Right hindlimb (tissue), 1 donor: ENCODE measurements at places on chromosomes 2 and 18.

DNA sequence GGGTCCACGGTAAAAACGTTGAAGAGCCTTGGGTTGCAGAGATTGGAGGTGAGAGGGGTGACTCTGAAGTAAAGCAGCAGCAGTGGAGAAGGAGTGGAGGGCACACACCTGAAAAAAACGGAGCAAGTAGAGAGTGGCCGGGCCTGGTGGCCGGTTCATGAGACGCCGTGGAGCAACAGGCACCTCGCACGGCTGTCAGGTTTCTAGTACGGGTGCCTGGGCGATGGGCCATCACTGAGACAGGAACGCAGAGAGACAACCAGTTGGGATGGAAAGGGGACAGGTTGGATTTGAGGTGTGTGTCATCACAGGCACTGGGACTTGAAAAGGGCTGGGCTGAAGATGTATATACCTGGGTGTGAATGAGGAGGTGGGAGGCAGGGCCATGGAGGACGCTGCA lies 104.2 kb downstream of the MTCL1 start:
- no peak for DNase-seq

- DNase-seq: peak; percentile 28
Measured at GRCh38 chr2:204114295-204115136, 178.0 kb downstream of the ICOS start.

DNA sequence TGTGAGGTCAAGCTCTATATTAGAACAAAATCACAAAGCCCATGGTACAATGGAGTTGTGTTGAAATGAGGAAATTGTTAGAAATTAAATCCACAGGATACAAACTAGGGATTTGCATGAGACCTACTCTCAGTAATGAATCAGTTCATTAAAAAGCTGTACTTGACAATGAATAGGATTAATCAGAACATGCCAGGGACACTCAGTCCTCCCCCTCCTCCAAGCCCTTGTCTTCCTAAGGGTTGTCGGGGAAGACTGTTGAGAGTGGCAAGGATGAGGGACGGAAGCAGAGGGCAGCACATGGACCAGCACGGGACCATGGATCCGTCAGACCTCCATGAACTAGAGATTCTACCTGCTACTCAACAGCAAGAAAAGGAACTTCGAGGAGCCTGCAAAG lies 39.8 kb downstream of the SPRED2 start:
- no peak for DNase-seq

DNA sequence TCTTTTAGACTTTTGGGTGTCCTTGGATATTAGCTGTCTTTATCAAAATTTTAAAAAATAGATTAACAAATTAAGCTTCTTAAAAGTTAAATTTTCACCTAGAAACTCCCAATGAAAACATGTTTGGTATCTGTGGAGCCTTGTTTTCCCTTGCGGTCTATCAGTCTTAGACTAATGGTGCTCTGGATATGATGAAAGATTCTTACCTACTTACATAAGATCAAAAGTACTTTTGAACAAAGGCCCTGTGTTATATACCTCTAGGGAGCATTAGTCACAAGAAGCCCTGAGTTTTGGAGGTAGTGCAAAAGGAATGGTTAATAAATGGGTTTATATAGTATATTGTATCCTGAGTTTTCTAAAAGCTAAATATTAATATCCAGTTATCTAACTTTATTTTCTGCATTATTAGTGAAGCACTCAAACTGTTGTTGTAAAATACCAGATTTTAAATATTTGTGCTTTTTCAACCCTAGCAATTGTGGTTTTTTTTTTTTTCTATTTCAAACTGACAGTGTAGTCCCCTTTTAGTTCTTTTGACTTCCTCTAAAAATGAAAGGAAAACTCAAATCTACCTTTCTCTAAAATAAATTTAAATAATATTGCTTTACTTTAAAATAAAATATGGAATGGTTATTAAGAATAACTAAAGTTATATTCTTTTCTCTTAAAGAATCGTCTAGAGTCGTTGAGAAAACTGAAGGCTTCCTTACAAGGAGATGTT lies 18.1 kb downstream of the NDC80 start:
- no peak for DNase-seq

DNA sequence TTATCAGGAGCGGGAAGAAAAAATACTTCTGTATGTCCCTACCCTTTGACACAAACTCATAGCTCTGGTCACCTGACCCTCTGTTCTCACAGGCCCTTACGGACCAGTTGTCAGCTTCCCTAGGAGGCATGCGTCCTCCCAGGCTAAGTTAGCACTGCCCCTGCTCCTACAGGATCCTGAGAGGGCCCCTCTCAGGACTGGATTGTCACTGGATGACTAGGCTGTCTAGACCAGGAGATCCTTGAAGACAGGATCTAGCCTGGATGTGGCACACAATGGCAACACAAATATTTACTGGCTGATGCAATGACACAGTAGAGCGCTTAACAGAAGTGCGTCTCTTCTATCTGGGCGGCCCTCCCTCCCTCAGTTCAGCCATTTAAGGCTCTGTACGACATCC lies 7.7 kb downstream of the FAM228A start:
- DNase-seq: no peak

DNA sequence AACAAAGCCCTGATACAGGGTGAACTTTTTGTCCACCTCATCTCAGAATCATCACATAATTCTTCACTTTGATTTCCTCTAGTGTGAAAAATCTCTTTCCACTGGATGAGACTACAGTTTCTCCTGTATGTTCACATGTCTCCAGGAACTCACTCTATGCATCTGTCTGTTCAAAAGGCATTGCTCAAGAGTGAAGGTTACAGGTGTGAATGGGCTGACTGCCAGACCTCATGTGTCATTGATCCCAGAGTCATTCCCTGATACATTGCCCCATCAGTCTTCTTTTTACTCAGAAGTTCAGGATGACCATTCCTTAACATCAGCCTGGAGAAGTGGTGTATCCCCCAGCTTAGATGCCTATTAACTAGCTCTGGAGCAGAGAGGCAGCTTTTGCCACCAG lies 4.4 kb upstream of the DSC3 start:
- DNase-seq: no peak

GRCh38 chr2:156752042-156752441 lies 315.9 kb downstream of the GPD2 start:
- DNase-seq: no peak
